Ovary (tissue), 10 donors: ENCODE measurements at places on chromosomes 1 and 21.

GRCh38 chr1:201468844-201469644 lies at the start of gene PHLDA3:
Gene PHLDA3 (minus strand): TSS chr1:201469188. CDS start chr1:201468786, 402 bp downstream.
- H3K36me3 ChIP-seq, result no peaks in the 10 kb centered on the region
- peaks cover 8% of the 10 kb centered on the region for H3K4me1 ChIP-seq
- peak within 1 kb of the TSS; percentile 83 for H3K4me3 ChIP-seq
- no peaks in the 10 kb centered on the region for H3K27me3 ChIP-seq
- DNase-seq, result peak; percentile 92

DNA sequence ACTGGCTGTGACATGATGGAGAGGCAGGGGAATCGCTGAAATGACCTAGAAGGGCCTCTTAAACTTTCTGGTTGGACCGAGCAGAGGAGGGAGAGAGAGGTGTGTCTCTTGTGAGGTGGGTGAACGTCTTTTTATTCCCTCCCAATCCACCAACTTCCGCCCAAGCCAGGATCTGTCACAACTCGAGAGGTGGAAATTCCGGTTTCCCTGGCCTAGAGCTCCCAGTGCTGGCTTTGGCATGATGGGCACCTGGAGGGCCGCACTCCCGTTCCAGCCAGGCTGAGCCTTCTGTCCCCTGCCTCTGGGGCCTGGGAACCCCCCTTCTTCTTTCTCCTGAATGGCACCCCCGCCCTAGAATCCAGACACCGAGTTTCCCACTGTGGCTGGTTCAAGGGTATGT lies at the start of gene SEMA4A:
SEMA4A (plus strand) TSS at position 224 of the 400 bp plus-strand sequence. CDS start 994 bp downstream, outside the sequence.
- no peaks in the 10 kb centered on the region for H3K36me3 ChIP-seq
- no peak within 1 kb of the TSS for H3K27ac ChIP-seq
- H3K4me1 ChIP-seq, result no peaks in the 10 kb centered on the region

- no peaks in the 10 kb centered on the region for H3K36me3 ChIP-seq
- H3K4me1 ChIP-seq, result no peaks in the 10 kb centered on the region
- no peak overlapping the region for H3K4me3 ChIP-seq
- DNase-seq, result no peak
- no peak overlapping the region for H3K27ac ChIP-seq
- H3K27me3 ChIP-seq, result no peaks in the 10 kb centered on the region
Observed at GRCh38 chr1:116725798-116726197, 28.4 kb upstream of the CD2 start.

GRCh38 chr1:104868794-104869193 lies 1119.1 kb downstream of the AMY1C start:
- no peaks in the 10 kb centered on the region for H3K4me1 ChIP-seq
- no peak overlapping the region for H3K4me3 ChIP-seq
- H3K27me3 ChIP-seq, result no peaks in the 10 kb centered on the region
- no peaks in the 10 kb centered on the region for H3K36me3 ChIP-seq
- no peak for DNase-seq

DNA sequence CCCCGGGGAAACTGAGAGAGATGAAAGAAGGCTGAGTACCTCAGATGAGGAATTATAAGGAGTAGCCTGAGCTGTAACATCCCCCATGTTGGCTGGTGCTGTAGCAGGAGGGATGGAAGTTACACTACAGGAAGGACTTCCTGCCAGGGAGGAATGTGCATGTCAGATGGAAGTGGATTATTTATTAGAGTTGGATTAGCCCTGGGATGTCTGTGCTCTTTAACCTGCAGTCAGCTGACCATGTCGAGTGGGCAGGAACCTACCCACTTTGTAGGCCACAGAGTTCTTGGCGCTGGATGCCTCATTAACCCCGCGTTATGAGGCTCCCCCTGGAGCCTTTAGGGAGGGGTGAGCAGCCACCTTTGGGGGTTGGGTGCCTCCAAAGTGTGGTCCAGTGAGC lies 757 bp upstream of the SEMA4A start:
- DNase-seq, result no peak
- no peaks in the 10 kb centered on the region for H3K27me3 ChIP-seq
- H3K36me3 ChIP-seq, result no peaks in the 10 kb centered on the region
- H3K27ac ChIP-seq, result no peak overlapping the region

- H3K4me3 ChIP-seq, result no peak overlapping the region
- no peaks in the 10 kb centered on the region for H3K36me3 ChIP-seq
- no peak overlapping the region for H3K27ac ChIP-seq
- H3K27me3 ChIP-seq, result no peaks in the 10 kb centered on the region
- H3K4me1 ChIP-seq, result no peaks in the 10 kb centered on the region
Observed at GRCh38 chr1:90753556-90753955, 36.5 kb upstream of the BARHL2 start.
